ENCODE measurements at places on chromosomes 4 and X.

- DNase-seq, result no peak
Observed at GRCh38 chr4:99390055-99390454, 37.5 kb upstream of the ADH1C start.

DNA sequence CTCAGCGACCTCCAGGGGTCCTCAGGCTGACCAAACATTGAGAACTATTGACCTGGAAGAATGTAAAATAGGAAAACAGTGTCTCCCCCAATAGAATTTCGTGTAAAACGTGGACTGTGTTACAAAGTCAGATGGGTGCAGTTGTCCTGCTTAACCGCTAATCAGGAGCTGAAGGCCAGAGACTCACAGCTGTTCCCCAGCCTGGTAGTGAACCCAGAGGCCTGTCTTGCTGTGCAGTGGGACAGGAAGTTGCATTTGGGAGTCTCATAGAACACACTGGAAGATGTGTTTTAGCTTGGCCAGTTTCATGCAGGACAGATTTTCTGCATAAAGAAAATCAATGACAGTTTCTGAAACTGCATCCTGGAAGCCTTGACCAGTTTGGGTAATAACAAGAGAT is 151.5 kb downstream of the PTTG2 start:
- DNase-seq, result no peak

GRCh38 chr4:153260553-153261300 is 56.5 kb downstream of the TRIM2 start:
- DNase-seq, result no peak

DNA sequence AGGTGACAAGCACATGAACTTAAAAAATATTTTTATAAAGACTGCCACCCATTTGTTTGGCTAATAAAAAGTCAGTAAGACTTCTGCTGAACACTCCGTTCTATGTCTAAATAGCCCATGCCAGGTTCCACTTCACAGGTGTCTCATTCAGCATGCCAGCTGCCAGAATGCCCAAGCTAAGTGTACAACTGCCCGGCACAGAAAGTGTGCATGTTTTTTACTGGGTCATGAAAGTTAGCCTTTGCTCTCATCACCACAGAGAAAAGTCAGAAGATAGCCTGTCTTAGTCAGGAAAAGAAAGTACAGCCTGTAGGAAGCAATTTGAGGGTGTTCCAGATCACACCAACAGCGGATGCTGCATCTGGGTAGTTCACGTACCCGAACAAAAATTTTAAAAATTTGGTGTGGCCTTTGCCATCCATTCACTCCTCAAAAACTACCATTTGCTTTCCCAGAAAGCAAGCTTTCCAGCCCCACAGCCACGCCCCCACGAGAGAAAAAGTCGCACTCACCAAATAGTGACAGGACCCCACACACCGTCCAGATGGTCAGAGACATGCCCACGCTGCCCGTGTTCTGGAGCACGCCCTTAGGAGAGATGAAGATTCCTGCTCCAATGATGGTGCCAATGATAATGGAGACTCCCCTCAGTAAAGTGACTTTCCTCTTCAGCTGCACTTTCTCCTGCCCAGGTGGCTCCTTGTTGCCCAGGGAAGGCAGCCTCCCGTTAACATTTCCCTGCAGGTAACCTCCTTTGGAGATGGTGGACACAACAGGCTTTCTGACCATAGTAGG is 671 bp downstream of the SLC7A11 start:
- DNase-seq, result no peak

DNA sequence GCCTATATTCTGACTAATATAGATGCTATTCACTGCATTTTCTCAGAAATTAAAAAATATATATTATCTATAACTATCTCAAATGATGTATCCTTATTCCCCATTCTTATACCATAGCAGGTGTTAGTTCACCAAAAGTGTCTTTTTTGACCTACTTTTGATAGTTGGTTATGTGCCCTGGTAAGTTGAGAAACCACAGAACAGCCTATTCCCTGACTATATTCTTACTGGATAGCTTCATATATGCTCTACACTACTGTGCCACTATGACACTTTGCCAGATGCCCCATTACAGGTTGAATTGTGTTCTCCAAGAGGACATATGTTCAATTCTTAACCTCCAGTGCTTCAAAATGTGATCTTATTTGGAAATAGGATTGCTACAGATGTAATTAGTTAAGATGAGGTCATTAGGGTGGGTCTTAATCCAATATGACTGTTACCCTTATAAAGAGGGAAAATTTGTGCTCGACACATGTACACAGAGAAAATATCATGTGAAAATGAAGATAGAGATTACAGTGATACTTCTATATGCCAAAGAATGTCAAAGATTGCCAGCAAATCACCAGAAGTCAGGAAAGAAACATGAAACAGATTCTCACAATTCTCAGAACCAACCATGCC is 76.1 kb downstream of the LRBA start:
- no peak for DNase-seq

- DNase-seq, result no peak
Observed at GRCh38 chr4:8221985-8222384, 22.9 kb downstream of the SH3TC1 start.

- DNase-seq, result no peak
Observed at GRCh38 chr4:19092797-19093196, 1071.2 kb upstream of the LCORL start.

DNA sequence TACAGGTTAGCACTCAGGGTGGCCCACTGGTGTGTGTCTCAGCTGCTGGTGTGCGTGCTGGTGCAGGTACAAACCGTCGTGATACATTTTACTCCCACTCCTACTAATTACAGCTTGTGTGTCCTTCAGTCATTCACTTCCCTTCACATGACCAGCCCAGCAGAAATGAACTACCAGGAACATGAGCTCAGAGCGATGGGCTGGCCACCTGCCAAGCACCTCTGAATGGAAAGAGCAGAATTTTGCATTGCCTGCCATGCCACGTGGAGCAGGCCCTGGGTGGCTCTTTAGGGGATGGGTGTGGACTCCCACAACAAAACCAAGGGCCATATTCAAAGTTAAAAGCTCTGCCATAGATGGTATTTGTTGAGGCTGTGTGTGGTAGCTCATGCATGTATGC is 58.9 kb upstream of the PGM2 start:
- peak; percentile 40 for DNase-seq

GRCh38 chrX:147981038-147981752 is at the start of gene FMR1NB:
Gene FMR1NB, plus strand, starts transcription at chrX:147981337. Its CDS starts 66 bp downstream, at chrX:147981403.
- DNase-seq, result peak; percentile 58

DNA sequence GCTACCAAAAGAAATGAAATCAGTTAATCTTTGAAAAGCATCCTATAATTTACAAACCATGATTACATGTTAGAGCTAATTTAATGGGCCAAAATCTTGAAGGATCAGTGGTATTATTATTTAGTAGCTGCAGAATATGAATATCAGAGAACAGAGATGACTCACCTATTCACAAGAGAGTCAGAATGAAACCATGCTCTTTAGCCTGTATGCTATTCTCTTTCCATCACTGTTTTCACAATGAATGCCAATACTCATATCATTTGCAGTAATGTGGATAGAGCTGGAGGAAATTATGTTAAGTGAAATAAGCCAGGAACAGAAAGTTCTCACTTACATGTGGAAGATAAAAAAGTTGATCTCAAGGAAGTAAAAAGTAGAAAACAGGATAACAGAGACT is 414.1 kb downstream of the CENPC start:
- DNase-seq, result no peak

GRCh38 chr4:139951021-139951420 is 203.0 kb downstream of the MAML3 start:
- no peak for DNase-seq

DNA sequence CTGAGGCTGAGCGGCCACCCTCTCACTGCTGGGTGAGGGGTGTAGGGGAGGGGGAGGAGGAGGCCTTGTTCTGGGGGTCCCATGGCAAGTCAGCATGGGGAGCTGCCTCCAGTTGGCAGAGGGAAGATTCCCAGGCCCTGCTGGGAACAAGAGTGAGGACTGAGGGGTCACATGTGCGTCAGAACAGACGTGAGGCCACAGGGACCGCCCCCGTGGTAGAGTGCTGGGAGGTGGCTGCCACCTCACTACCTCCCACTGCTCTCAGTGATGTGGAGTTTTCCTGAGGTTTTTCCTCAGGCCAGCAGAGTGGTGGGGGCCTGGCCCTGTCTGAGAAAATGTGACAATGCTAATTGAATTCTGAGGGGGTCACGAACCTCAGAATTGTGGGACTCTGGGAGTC is 568 bp downstream of the MAGEC1 start:
- DNase-seq, result no peak

DNA sequence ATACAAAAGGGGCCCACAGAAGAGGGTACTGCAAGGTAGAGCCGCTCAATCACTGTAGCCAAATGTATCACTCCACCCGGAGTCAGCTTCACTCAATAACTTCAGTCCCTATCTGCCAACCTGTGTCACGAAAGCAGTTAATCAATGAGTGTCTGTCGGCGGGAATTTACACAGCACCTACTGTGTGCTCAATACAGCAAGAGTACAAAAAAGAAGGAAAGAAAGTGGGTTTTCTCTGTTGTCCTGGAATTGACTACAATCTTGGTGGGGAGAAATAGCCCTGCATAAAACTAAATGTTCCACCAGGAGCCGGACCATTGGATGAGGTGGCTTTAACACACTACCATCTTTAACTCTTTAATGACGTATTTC is 780 bp upstream of the NKRF start:
- DNase-seq, result no peak

GRCh38 chr4:37687194-37687562 is 1.0 kb upstream of the RELL1 start:
- no peak for DNase-seq

DNA sequence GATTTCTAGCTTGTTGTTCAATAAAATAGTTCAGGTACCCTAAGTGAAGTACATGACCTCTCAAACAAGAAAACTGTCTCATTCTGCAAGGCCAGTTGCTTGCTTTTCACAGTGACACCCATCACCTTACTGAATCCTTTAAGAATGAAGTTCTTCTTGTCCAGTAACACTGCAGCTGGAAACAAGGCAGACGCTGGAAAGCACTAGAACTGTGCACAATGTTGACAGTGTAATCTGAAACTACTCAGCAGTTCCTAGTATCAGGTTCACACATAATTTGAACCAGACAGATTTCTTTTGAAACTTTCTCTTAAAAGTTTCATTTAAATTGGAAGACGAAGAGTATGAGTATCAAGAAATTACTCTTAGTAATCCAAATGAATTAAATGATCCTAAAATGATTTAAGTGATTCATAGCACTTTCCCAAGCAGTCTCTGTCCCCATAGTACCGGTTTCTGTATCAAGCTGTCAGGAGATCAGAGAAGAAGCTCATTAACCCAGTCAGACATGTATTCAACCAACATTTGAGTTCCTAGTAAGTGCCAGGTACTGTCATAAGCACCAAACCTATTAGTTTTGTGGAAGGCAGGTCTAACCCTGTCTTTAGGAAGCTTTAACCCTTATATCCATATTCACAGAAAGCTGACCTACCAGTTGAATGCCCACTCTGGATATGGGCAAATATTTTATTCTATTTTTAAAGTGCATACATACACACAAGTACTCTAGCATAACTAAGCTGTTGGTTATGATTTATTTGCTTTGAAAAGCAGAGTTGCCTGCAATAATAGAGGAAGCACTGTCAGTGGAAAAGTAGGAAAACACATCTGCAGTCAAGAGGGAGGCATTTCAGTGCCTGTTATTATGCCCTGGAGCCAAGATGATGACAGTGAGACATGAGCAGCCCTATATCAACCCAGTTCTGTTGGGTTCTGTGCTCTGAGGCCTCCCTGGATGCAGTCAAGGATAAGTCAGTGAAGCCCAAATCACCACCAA is 63.6 kb downstream of the PALLD start:
- no peak for DNase-seq

GRCh38 chrX:123455693-123456092 is 271.6 kb downstream of the GRIA3 start:
- no peak for DNase-seq

DNA sequence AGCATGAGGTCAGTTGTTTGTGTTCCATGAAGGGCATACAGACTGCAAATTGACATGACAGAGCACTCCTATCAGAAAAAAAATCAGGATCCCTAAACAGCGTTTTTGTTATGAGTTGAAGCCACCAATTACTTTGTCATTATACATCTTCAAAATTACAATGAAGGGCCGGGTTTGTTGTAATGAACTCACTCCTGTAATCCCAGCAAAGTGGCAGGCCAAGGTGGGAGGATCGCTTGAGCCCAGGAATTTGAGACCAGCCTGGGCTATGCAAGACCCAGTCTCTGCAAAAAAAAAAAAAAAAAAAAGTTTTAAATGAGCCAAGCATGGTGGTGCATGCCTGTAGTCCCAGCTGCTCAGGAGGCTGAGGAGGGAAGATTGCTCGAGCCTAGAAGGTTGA is 3.5 kb upstream of the DCTD start:
- DNase-seq, result no peak

DNA sequence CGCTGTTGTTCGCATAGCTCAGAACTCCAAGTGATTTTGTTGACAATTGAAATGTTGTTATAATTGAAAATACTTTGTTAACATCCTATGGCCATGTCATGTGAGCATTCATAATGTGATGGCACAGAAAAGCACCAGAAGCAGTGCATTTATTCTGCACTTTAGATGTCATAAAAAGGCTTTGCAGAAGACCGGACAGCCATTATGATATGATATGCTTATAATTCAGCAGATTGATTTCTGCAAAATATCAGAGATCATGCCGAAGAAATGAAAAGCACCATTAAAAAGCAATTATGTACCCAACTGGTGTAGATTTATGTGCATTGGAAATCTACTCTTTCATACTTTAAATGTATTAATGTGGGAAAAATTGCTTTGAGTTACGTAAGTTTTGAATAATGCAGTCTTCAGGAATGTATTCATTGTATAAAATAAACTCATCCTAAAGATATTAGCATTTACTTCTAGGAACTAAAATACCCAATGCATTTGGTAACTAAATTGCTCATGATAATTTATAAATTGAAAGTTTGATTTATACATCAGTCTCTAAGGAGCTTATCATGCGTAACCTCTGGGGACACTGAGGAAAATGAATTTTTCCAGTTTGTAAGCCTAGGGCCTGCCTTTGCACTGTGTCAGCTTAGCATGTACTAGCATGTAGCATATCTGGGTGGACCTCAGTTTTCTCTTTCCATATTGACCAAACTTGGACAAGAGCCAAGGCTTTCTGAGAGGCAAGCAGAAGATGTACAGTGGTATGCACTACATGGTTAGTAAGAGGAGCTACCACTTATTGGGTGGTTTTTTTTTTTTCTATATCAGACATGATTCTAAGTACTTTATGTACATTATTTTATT is 43.6 kb downstream of the TLR10 start:
- no peak for DNase-seq

GRCh38 chr4:186840222-186840701 is 116.6 kb upstream of the FAT1 start:
- DNase-seq, result peak; percentile 42

DNA sequence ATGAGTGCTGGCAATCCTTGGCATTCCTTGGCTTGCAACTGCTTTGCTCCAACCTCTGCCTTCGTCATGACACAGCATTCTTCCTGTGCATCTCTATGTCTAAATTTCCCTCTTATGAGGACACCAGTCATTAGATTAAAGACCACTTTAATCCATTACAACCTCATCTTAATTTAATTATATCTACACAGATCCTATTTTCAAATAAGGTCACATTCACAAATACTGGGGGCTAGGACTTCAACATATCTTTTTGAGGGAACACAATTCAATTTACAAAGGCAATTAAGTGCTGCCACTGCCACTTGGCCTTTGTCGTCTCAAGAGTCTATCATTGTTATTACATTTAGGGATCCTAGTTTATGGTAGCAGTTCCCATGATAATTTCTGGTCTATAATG is 163.7 kb upstream of the PPP1R2C start:
- no peak for DNase-seq
